CD8-positive, alpha-beta memory T cell (primary cell): ENCODE measurements at places on chromosomes 7 and 10.
A peak's percentile ranks its signal among the peaks of the same experiment; 100 is the strongest.

DNA sequence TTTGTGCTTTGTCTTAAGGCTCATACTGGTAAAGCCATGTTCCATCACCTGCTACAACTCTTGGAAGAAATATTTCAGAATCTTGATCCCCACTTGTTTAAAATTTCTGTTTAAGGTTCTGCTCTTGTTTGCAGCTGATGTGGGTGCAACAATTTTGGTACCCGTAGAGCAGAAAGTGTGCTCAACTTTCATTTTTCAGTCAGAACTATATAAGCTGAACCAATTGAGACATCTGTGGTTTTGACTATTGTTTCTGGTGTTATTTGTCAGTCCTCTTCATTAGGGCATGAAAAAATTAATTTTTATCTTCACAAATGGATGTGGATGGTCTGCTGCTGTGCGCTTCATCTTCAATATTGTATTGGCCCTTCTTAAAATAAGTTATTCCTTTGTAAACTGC lies 10.9 kb downstream of the MGAM start:
- no peak for DNase-seq

- DNase-seq, result no peak
These were observed 164.8 kb downstream of the PRKAG2 start for GRCh38 chr7:151711906-151712809.

GRCh38 chr10:72105710-72106109 lies 17.4 kb upstream of the SPOCK2 start:
- DNase-seq, result no peak

DNA sequence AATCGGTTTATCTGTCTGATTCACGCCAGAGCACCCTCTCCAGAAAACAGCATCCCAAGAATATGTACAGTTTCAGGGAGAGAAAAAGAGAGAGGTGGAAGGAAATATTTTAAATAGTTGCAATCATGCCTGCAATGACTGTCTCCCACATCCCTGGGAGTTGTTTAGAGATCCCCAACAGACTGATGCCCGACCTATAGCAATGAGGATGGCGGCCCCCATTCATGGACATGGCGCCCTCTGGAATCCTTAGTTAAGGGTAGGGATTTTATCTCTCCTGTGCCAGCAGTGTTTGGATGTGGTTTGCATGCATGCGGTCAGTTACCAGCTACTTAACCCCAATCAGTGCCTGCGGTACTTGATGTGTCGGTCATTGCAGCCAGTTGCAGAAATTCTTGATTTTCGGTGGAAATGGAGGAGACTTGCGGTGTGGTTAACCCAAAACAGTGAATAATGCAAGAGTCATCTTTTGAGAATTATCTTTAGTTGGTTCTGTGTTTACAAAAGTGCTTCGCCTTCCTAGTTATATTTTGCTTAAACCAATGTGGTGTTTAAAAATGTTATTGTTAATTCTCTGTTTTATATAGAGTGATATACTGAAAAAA lies 186.0 kb upstream of the TCF7L2 start:
- DNase-seq, result no peak

GRCh38 chr10:13758312-13758711 lies 171.5 kb downstream of the PRPF18 start:
- no peak for DNase-seq

DNA sequence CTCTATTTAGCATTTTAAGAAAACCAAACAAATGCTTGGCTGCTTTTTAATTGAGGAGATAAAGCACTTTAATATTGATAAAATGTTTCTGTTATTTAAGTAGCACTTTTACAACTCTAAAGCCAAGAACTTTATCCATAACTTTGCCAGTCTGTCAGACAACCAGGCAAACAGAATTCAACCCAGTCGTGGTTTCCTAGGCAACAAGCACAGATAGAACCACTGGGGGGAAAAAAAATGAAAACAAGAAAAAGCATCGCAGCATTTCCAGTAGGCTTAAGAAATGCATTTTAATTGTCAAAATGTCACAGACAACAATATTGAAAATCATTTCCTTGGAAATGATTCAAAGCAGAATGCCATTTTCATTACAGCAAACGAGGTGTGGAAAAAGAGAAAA lies 323.4 kb downstream of the PARD3 start:
- no peak for DNase-seq

DNA sequence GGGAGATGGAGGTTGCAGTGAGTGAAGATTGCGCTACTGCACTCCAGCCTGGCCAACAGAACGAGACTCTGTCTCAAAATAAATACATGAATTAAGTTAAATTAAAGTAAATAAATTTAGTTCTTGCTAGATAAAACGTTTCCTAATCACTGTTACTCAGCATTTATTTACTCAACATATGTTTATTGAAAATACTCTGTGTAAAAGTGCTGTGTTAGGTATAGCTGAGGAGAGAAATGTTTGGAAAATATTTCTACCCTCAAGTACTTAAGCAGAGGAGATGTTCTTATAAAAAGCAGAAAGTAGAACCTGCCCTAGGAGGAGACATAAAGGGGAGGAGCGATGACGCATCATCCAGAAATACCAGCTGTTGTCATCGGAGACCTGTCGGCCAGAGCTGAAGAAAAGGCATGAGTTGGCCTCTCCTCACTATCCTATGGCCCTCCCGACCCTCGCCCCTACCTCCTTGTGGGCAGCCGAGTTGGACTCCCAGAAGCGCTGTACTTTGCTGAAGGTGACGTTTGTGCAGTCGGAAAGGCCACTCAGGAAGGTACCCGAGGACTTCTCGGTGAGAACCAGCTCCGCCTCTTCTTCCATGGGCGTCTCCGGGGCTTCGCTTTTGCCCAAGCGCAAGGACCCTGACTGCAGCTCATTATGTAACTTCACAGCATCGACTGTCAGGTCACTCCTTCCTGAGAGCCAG lies 1.1 kb downstream of the RRP12 start:
- peak; percentile 37 for DNase-seq

GRCh38 chr7:89028319-89028718 lies 232.8 kb upstream of the TEX47 start:
- DNase-seq, result no peak

DNA sequence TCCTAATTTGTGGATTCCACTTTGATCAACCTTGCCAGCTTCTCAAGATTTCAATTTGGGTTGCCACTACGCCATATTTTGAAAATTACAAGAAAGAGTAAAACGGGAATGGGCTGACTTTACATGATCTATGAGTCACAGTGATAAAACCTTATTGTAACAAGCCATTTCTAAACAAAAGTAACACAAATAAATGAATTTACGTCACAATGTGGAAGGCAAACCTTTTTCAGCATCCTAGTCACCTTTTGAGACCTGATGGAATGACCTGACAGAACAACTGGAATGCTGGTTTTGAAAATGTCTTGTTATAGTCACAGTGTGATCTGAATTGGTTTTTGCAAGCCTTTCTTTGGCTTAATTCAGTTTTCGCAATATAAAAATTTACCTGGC lies 85.9 kb downstream of the CDK6 start:
- DNase-seq, result no peak

DNA sequence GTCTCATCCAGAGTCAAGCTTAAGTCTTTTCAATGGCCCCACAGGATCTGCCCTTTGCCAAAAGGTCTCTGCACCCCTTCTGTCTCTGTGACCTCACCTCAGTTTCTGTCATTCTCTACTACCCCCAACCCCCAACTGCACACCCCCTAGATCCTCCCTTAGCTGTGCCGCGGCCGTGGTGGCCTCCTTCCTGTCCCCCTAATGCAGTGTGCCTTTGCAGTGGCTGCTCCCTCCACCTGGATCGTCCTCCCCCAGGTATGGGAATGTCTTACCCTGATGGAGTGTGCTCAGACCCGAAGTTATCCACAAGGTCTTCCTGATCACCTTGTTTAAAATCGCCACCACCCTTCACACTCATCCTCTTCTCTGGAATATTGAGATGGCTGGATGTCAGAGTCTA lies 9.6 kb downstream of the FGF8 start:
- DNase-seq, result no peak

DNA sequence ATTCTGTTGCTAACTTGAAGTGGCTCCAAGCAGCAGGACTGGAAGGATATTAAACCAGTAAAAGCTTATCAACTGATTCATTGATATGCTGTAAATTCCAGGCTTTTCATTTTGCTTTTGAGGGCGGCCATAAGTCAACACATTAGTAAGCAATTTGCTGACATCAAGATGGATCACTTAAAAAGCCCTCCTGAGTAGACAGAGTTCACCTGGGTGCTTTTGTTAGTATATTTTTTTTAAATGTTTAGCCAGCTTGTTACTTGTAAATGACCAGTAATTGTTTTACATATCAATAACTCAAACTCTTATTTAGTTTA lies 26.5 kb downstream of the RNF32 start:
- DNase-seq, result no peak

GRCh38 chr10:102492983-102493382 lies 9.5 kb downstream of the ACTR1A start:
- no peak for DNase-seq

DNA sequence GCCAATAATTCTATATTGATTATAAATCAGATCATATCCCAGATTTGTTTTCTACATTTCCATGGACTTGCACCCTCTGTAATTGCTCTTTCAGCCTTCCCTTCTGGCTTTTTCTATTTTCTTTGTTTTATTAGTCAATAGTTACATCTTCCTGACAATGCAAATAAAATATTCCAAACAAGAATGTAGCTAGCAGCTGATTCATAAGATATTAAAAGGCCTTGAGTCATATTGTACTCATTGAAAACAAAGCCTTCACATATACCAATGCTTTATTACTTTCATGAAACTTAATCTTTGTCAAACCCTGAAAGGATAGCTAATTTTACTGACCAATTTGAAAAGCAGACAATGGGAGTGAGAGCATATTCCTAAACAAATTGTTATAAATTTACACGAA lies 10.7 kb upstream of the SFMBT2 start:
- DNase-seq, result no peak

GRCh38 chr10:92789067-92789466 lies 59.3 kb upstream of the EXOC6 start:
- no peak for DNase-seq

- no peak for DNase-seq
These were observed 395.4 kb downstream of the LRMDA start for GRCh38 chr10:75826846-75827245.

DNA sequence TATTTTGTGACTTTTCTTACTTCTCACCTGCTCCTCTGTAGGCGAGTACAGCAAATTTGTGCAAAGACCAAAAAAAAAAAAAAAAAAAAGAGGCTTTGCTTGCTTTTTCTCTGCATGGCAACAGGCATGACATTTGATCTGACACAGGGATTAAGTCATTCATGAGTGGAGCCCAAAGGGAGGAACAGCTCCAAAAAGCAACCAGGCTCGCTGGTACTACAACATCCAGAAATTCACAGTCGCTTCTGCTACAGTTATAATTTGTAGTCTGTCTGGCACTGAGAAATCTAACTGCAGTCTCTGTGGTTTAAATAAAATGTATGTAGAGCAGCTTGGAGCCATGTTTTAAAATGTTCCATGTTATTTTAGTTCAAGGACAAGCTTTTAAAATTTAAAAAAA lies 31.7 kb downstream of the MKX start:
- no peak for DNase-seq

GRCh38 chr10:103673606-103674005 lies 180.1 kb downstream of the NEURL1 start:
- no peak for DNase-seq

DNA sequence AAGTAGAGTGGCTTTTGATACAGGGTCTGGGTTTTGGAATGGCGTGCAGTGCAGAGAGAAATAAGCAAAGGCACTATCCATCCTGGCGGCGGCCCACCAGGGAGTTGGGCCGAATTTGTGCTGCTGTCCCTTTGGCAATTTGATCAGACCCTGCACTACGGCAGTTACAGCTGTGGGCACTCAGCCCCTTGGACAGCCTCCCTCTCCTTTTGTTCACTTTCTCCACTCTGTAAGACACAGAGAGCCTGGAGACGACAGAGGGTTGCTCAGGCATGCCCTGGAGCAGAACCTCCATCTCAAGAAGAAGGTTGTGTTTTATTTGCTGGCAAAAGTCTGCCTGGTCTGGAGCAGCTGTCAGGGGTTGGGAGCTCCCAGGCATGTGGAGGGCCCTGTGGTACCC lies 55.8 kb downstream of the LHPP start:
- no peak for DNase-seq

DNA sequence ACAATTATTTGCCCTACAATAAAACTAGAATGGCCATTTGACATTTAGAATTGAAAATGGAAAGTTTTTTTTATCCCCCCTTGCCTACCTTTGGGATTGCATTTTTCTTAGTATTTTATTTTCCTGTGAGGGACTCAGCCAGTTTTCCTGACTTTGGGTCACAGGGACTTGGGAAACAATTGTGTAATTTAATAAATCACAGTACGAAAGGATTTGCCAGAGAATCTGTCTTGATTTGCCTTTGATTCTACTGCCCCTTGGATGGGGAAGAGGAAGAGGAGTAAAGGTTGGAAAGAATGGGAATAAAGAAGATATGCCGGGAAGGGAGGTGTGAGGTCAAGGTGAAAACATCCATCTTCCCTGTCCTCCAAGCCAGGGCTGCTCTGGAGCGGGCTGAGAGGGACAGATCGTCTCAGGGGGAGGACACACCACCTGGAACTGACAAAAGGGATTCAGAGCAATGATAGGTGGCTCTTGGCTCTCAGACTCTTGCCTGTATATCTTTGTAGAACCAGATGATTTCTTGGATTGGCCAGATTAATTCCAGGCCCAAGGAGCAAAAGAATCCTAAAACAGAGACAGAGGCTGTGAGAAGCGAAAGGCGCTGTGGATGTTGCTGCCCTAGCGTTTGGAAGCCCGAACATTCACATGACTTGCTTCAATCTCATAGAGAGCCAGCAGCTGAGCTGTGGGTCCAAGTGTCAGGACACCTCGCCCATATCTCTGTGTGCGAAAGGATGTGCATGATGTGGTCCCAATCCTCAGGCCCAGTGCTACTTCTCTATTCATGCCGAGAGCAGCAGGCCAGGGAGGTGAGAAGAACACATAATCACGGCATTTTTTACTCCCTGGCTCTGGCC lies 50.3 kb upstream of the ZEB1 start:
- no peak for DNase-seq

- no peak for DNase-seq
These were observed 66.9 kb downstream of the TFPI2 start for GRCh38 chr7:93823621-93824020.

DNA sequence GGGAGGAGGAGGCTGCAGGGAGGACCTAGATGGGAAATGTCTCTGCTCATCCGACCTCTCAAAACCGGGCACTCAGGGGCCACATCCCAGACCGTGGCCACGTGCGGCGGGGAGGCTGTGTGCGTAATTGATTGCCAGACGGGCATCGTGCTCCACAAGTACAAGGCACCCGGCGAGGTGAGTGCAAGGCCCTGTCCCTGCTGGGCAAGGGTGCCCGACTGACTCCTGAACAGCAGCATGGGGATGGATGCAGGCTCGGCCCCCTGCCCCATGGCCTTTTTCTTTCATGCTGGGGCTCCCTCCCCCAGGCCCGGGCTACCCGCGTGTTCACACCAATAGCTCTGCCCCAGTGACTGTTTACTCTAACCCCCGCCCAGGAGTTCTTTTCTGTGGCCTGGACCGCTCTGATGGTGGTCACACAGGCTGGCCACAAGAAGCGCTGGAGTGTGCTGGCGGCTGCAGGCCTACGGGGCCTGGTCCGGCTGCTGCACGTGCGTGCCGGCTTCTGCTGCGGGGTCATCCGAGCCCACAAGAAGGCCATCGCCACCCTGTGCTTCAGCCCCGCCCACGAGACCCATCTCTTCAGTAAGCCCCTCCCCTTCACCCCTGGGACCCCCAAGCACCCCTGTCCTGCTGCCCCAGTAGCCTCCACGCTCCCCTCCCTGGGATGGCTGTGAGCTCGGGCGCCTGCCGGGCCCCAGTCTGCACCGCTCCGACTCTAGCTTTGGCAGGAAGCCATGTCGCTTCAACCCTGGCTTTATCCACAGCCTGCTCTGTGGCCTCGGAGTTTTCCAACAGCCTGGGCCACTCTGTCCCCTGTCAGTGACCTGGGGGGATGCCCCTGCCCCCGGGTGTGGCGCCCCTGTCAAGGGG lies 3.9 kb downstream of the LRWD1 start:
- DNase-seq, result no peak

GRCh38 chr10:77666821-77667220 lies 29.2 kb upstream of the KCNMA1 start:
- DNase-seq, result no peak
